ENCODE measurements at places on chromosomes 5 and 9.

GRCh38 chr5:16690243-16690852 lies 73.6 kb upstream of the RETREG1 start:
- DNase-seq: no peak

DNA sequence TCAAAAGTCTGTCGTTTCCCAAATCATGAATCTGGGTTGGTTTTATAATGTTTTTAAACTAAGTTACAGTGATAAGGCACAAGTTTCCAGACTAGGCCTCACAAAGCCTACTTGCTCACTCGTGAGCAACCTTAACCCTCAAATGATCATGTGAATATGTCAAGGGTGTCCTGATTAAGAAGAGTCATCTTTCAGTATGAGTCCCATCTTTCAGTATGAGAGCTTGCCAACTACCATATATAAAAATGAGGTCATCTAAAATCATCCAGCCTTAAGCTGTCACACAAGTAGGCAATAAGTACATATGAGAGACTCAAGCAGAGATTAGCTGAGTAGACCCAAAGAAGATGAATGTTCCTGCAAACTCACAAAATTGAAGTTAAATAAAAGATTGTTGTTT lies 668.4 kb upstream of the FAM174A start:
- no peak for DNase-seq

GRCh38 chr9:86488345-86488744 lies 134.1 kb upstream of the TUT7 start:
- DNase-seq: no peak

- no peak for DNase-seq
Observed at GRCh38 chr5:159489779-159490178, 159.5 kb upstream of the IL12B start.

GRCh38 chr5:177373806-177374205 lies 10.4 kb upstream of the SLC34A1 start:
- no peak for DNase-seq

GRCh38 chr5:107302441-107302840 lies 368.3 kb downstream of the EFNA5 start:
- DNase-seq: no peak

DNA sequence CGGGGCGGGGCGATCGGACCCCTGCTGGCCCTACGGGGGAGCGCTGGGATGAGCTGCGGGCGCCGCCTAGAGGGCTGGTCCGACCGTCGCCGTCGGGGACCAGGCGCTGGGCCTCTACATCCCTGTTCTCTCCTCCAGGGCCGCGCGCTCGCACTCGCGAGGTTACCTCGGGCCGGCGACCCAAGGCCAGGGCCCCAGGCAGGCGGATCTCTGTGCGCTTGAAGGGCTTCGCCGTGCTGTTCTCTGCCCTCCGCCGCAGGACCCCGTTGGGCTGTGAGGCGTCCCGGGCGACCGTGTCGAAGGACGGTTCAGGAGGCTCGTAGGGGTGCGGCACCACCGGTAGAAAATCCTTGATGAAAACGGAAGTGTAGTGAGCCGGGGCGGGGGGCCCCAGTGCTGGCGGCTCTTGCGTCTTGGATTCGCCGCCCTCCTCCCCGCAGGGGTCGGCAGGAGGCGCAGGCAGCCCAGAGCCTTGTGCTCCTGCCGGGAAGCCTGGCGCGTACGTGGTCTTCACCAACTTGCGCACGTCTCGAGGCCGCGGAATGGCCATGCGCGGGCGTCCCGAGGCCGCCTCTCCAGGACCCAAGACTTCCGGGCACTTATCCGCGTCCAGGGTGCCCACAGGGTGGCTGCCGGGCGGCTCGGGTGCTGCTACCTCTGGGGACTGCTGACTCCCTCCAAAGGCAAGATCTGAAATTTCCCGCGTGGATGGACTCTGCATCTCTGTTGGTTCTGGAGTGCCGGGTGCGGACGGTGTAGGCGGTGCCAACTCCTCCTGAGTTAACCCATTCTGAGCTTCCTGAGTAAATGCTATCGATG lies 2.0 kb downstream of the PROB1 start:
- peak; percentile 75 for DNase-seq

- DNase-seq: no peak
Observed at GRCh38 chr9:15513335-15513734, 2.6 kb upstream of the PSIP1 start.

DNA sequence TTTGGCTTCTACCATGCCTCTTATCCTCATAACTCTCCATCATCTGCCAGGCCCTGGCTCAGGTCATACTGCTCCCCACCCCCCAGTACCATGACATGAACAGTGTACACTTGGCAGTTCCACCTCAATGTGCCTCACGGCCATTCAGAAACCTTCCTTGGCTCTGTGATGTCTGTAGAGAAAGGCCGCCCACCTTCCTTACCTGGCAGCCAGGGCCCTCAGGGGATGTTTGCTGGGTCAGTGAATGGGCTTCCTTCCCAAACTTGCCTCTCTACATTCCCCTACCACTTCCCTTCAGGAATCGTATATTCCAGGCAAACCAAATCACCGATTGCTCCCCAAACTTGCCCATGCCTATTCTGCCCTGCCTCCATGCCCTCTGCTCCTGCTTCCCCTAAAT lies 101.1 kb downstream of the PSD2 start:
- no peak for DNase-seq

All from T-cell (primary cell).